Naive B cell (primary cell): ENCODE measurements at places on chromosomes 13 and 19. TPM values are rescaled to one million over a fixed set of nuclear protein-coding genes. Genes with fewer than 3 reads are reported as not detected.

GRCh38 chr13:41428155-41428554 is 29.2 kb upstream of the RGCC start:
- peaks cover 40% of the 10 kb centered on the region for H3K27me3 ChIP-seq
- no peak overlapping the region for H3K27ac ChIP-seq
- DNase-seq = peak; percentile 1
- no peak overlapping the region for H3K4me3 ChIP-seq
- no peaks in the 10 kb centered on the region for H3K36me3 ChIP-seq

DNA sequence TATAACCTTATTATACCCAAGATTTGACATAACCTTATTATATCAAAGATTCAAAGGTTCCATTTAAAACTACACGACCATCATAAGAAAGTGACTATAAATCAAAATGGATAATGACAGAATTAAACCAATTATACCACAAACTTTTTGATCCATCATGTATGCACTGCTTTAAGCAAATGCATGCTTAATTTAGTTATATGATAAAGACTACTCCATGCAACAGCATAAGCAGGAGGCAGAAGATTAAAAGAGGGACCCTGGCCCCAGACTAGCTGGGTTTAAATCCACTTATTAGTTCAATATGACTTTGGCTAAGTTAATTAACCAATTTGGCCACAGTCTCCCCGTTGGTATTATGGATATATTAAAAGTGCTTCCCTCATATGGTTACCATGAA is 11.4 kb downstream of the EFNB2 start:
- no peak overlapping the region for H3K4me3 ChIP-seq
- no peak overlapping the region for H3K27ac ChIP-seq
- no peaks in the 10 kb centered on the region for H3K36me3 ChIP-seq
- H3K27me3 ChIP-seq = peaks cover 61% of the 10 kb centered on the region
- no peaks in the 10 kb centered on the region for H3K4me1 ChIP-seq

DNA sequence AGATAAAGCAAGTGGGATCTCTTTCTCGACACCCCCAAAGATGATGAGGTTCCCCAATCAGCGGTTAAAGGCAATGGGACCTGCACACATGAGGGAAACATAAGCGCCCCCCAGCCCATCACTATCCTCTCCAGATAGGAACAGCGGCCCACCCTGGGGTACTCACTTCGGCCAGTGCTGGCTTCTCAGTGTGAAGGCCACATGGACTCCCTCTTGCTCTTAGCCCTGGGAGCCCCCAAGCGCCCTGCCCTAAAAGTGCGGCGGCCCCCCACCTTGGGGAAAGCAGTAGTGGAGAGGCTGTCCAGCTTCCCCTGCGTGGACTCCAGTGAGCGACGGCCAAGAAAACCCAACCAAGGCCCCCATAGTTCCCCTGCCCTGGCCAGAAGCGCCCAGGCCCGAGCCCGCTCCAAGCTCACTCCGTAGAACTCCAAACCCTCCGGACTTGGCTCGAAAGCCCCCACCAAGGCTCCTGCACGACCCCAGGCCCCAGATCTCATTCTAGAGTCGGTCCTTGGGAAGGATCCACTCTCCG is 1.0 kb downstream of the CACNA1A start:
- H3K4me3 ChIP-seq = peak overlapping the region; percentile 44
- peaks cover 10% of the 10 kb centered on the region for H3K36me3 ChIP-seq
- H3K4me1 ChIP-seq = no peaks in the 10 kb centered on the region
- peaks cover 75% of the 10 kb centered on the region for H3K27me3 ChIP-seq
- no peak overlapping the region for H3K27ac ChIP-seq

GRCh38 chr13:107324416-107325204 is 756.7 kb upstream of the ARGLU1 start:
- H3K4me3 ChIP-seq = no peak overlapping the region
- no peaks in the 10 kb centered on the region for H3K4me1 ChIP-seq
- H3K36me3 ChIP-seq = no peaks in the 10 kb centered on the region
- H3K27me3 ChIP-seq = no peaks in the 10 kb centered on the region
- DNase-seq = no peak

DNA sequence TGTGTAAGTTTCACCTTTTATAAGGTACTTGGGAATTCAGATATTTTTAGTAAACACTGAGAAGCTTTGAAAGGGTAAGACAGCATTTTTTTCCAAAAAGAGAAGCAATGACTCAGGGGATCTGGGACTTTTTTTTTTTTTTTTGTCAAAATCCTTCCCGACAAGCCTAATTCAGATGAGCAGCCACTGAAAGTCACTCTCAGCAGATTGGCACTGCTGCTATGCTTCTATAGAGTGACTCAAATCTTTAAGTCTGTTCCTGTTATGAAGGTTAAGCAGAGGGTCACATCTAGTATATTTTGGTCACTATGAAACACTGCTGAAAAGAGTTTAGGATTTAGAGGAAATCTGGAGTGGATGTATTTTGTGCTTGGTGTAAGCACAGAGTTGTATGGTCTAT is 571.1 kb downstream of the MYO16 start:
- H3K27me3 ChIP-seq = peaks cover 34% of the 10 kb centered on the region
- H3K36me3 ChIP-seq = no peaks in the 10 kb centered on the region
- H3K27ac ChIP-seq = no peak overlapping the region
- H3K4me1 ChIP-seq = no peaks in the 10 kb centered on the region
- H3K4me3 ChIP-seq = no peak overlapping the region

- no peak for DNase-seq
- H3K4me3 ChIP-seq = no peak overlapping the region
- H3K27me3 ChIP-seq = peaks cover 27% of the 10 kb centered on the region
- H3K27ac ChIP-seq = no peak overlapping the region
Measured at GRCh38 chr19:35531291-35531690, 2.0 kb upstream of the GAPDHS start.

DNA sequence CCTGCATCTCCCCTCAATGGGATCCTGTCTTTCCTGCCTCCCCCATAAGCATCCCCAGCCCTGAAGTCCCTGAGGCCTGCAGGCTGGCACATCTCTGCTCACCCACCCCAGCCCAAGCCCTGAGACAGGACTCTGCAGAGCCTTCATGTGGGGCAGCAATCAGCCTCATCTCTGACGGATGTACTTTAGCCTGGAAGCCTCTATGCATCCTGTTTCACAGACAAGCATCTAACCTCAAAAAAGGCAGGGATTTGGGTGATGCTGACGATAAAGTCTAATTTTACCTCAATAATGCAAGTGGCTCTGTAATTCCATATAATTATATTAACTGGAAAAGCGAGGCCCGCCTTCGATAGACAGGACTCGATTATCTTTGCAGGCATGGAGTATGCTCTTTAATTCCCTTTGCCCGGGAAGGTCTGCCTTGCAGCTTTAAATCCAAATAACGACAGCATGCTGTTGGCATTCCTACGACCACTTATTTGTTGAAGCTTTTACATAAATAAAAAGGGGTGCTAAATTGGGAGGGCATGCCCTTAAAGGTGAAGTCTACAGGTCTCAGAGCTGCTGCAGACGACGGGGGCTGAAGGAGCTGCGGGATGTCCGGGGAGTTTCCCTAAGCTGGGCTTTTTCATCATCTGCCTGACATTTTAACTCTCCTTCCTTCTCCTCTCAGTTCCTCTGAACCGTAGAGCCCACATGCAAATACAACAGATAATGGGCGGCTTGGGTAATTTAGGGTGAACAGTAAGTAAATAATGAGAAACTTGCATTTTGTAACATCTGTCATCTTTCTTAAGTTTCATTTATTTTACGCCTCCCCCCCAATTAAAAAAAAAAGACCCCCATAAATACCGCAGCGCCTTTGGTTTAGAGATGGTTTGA is 211.5 kb downstream of the URI1 start:
- no peaks in the 10 kb centered on the region for H3K27me3 ChIP-seq
- H3K4me1 ChIP-seq = peaks cover 5% of the 10 kb centered on the region
- no peak overlapping the region for H3K27ac ChIP-seq
- H3K36me3 ChIP-seq = no peaks in the 10 kb centered on the region
- no peak overlapping the region for H3K4me3 ChIP-seq

GRCh38 chr13:59494151-59494550 is 669.6 kb downstream of the DIAPH3 start:
- no peak overlapping the region for H3K4me3 ChIP-seq
- no peaks in the 10 kb centered on the region for H3K36me3 ChIP-seq
- H3K4me1 ChIP-seq = no peaks in the 10 kb centered on the region
- no peak overlapping the region for H3K27ac ChIP-seq
- no peak for DNase-seq

DNA sequence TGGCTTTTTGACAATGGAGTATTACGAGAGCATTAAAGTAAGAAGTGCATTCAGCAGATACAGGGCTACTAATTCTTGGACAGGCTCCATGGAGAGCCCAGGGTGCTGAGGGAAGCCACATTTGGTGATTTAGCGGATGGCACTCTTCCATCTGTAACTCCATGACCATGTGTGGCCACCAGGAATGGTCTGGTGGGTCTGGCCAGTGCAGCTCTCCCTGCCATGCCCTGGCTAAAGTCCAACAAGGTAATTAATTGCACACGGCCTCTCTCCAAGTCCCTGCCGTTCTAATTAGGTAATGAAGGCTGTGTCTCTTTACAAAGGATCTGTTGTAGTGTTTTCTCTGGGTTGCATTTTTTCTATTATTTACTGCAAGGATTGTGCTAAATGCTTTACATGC is 4.3 kb upstream of the ZFR2 start:
- peaks cover 27% of the 10 kb centered on the region for H3K27me3 ChIP-seq
- no peaks in the 10 kb centered on the region for H3K36me3 ChIP-seq
- H3K4me3 ChIP-seq = no peak overlapping the region
- DNase-seq = no peak
- no peak overlapping the region for H3K27ac ChIP-seq
- peaks cover 8% of the 10 kb centered on the region for H3K4me1 ChIP-seq

DNA sequence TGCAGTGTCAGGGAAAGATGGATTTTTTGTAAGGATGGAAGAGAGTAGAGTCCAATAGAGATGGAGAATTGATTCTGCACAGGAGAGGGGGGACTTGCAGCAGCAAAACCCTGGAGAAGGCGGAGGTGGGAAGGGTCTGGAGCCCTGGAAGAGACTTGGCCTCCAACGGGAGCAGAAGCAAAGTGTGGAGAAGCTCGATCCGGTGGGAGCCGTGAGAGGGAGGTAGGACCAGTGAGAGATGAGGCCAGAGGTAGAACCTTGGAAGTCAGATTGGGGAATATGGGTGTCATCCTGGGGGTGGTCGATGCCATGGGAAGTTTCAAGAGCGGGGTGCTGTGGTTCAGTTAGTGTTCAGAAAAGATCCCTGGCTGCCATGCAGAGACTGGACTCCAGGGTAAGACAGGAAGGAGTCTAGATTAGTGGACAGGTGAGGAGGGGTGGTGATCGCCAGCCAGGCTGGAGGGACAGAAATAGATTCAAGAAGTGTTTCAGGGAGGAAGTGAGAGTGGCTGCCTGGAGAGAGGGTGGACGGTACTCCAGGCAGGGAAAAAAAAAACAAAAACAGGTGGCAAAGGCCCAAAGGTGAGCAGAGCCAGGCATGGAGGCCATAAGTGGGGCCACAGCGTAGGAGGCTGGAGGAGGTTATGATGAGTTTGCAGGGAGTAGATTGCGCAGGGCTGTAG is 2.6 kb downstream of the PPP5C start:
- DNase-seq = no peak
- peak overlapping the region; percentile 91 for H3K27ac ChIP-seq
- H3K4me3 ChIP-seq = peak overlapping the region; percentile 93
- no peaks in the 10 kb centered on the region for H3K36me3 ChIP-seq
- peaks cover 8% of the 10 kb centered on the region for H3K27me3 ChIP-seq

DNA sequence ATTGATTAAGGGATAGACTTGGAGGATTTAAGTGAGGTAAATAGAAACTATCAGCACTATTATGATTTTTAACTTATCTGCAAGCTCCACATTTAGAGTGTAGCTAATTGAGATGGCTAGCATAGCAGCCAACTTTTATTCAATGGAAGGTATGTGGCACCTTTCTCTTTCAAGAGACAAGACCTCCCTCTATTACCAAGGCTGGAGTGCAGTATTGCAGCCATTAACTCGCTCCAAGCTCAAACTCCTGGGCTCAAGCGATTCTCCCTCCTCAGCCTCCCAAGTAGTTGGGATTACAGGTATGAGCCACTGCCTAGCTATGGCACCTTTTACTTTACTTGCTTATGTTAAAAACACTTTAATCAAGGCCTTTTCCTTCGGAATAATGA is 8.2 kb downstream of the TPT1 start:
- H3K4me3 ChIP-seq = no peak overlapping the region
- H3K27me3 ChIP-seq = no peaks in the 10 kb centered on the region
- H3K27ac ChIP-seq = no peak overlapping the region
- H3K4me1 ChIP-seq = peaks cover 69% of the 10 kb centered on the region
- peaks cover 14% of the 10 kb centered on the region for H3K36me3 ChIP-seq

- H3K27me3 ChIP-seq = no peaks in the 10 kb centered on the region
- H3K27ac ChIP-seq = no peak overlapping the region
- DNase-seq = no peak
- no peak overlapping the region for H3K4me3 ChIP-seq
Measured at GRCh38 chr13:84609716-84610115, 727.4 kb upstream of the SLITRK1 start.

- no peaks in the 10 kb centered on the region for H3K4me1 ChIP-seq
- no peaks in the 10 kb centered on the region for H3K27me3 ChIP-seq
- peaks cover 8% of the 10 kb centered on the region for H3K36me3 ChIP-seq
- H3K4me3 ChIP-seq = no peak overlapping the region
- no peak for DNase-seq
Measured at GRCh38 chr19:33446330-33447293, 73.1 kb downstream of the CEBPG start.

DNA sequence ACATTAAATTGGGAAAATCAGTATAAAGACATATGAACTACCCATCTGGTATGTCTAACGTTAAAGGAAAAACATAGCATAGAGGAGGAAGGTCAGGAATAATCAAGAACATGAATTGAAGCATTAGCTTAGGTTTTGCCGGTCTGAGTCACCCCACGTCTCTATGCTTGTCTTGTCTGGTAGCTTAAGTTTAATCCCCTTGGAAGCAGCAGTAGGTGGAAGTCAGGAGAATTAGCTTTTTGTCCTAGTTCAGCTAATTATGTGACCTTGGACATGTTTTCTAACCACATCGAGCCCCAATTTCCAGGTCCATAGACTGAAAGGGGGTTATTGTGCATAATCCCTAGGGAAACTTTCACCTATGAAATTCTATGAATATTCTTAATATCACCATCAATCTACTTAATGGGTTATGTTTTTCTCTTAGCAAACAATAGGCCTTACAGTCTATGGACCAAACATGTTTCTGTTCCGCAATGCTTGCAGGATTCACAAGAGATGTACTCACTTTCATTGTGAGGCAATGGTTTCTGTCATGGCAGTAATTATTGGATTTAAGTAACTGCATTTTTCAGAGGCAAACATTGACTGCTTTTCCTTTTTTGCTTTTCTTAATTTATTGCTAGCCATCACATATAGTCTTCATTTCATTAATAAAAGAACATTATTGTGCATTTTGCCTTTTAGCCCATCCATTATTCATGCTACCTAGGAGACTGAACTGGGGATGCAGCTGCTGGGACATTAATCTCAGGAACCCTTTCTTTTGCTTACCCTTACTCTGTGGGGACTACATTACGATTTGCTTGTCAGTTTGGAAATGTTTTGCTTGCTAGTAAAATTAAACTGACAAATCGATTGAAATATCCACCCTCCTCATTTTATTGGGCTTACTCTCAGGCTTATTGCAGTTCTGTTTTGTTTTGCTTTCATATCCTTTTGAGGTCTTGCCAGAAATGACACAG is 304.8 kb upstream of the MAB21L1 start:
- DNase-seq = no peak
- H3K27me3 ChIP-seq = peaks cover 8% of the 10 kb centered on the region
- H3K4me1 ChIP-seq = no peaks in the 10 kb centered on the region
- H3K36me3 ChIP-seq = no peaks in the 10 kb centered on the region
- no peak overlapping the region for H3K4me3 ChIP-seq
- H3K27ac ChIP-seq = no peak overlapping the region

The COX7A1 gene
- polyA plus RNA-seq = not detected

The GPR183 gene
- 142 TPM for polyA plus RNA-seq

The CERS4 gene
- polyA plus RNA-seq = 53.2 TPM

The CRB3 gene
- not detected for polyA plus RNA-seq

The FAM124A gene
- not detected for polyA plus RNA-seq

The CBY2 gene
- polyA plus RNA-seq = not detected

The WDR88 gene
- not detected for polyA plus RNA-seq
